Fibroblast of lung (primary cell): ENCODE measurements at places on chromosomes 4 and X. TPM values are rescaled to one million over a fixed set of nuclear protein-coding genes. Genes with fewer than 3 reads are reported as not detected.

DNA sequence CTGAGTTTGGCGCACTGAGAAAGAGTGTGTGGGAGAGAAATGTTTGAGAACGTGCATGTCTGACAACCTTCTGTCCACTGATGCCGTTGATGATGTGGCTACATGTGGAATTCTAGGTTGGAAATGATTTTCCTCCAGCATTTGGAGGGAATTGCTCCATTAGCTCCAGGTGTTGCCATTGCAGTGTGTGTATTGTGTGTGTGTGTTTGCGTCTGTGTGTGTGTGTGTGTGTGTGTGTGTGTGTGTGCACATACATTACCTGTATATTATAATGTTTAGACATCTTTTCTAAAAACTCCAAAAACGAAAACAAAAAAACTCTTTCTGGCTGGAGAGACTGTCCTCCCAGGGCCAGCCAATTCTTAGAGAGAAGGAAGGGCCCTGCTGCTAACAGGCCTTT is 18.2 kb upstream of the MECP2 start:
- H3K36me3 ChIP-seq: no peaks in the 10 kb centered on the region
- no peak overlapping the region for H3K4me3 ChIP-seq
- no peak for DNase-seq
- no peak overlapping the region for H3K27ac ChIP-seq

DNA sequence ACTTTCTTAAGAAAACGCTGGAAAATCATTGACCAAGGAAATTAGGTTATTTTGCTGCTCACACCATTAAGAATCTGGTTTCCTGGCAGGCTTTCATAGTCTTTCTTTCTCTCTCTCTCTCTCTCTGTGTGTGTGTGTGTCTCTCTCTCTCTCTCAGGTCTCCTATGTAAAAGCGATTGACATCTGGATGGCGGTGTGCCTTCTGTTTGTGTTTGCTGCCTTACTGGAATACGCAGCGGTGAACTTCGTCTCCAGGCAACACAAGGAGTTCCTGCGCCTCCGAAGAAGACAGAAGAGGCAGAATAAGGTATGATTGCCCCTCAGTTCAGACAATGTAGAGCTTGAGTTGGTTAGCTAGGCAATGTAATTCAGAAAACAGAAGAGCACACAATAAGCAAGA is 161.2 kb downstream of the GLRA2 start:
- no peak overlapping the region for H3K4me3 ChIP-seq
- no peaks in the 10 kb centered on the region for H3K4me1 ChIP-seq
- H3K36me3 ChIP-seq: no peaks in the 10 kb centered on the region
- no peak for DNase-seq

- no peaks in the 10 kb centered on the region for H3K27me3 ChIP-seq
- no peak overlapping the region for H3K4me3 ChIP-seq
- peaks cover 29% of the 10 kb centered on the region for H3K4me1 ChIP-seq
Observed at GRCh38 chr4:7804756-7805385, 134.8 kb downstream of the AFAP1 start.

The C4orf54 gene
- polyA plus RNA-seq: 0.01 TPM in 2 replicates

GRCh38 chrX:150984169-150984824 is 1.2 kb downstream of the HMGB3 start:
- H3K36me3 ChIP-seq: no peaks in the 10 kb centered on the region
- H3K27ac ChIP-seq: no peak overlapping the region
- H3K4me1 ChIP-seq: no peaks in the 10 kb centered on the region
- peak overlapping the region; percentile 13 for H3K4me3 ChIP-seq
- DNase-seq: no peak
- no peaks in the 10 kb centered on the region for H3K27me3 ChIP-seq

The SCRG1 gene
- 0.20 and 0.39 TPM in 2 replicates for polyA plus RNA-seq

DNA sequence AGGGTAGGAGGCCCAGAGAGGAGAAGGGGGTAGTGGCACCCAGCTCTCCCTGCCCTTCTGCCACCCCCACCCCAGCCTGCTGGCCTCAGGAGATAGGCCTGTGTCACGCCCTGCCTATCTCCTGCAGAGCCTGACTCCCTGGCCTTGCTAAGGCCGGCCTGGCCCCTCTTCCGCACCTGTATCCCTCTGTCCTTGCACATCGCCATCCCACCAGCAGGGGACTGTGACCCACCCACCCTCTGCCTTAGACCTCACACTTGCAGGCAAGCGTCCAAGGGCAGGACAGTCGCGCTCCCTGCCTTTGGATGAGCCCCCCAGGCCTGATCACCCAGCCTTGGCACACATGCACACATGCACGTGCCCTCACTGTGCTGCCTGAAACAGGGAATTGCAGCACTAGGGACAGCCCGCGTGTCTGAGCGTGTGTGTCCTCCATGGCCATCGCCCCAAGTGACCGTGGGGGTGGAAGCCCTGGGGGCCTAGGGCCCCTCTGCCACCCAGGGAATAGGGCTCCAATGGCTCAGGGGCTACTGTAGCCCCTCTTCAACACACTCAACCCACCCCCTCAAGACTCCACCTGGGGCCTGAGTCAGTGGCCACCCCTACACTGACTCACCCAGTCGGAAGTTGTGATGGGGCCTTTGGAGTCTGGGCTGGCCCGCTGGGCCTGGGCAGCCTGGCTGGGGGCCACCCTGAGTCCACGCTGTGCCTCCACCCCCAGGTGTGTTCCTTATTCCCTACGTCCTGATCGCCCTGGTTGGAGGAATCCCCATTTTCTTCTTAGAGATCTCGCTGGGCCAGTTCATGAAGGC is 2.1 kb downstream of the SLC6A8 start:
- no peaks in the 10 kb centered on the region for H3K36me3 ChIP-seq
- H3K27me3 ChIP-seq: no peaks in the 10 kb centered on the region
- H3K4me1 ChIP-seq: no peaks in the 10 kb centered on the region
- DNase-seq: no peak
- H3K27ac ChIP-seq: no peak overlapping the region

DNA sequence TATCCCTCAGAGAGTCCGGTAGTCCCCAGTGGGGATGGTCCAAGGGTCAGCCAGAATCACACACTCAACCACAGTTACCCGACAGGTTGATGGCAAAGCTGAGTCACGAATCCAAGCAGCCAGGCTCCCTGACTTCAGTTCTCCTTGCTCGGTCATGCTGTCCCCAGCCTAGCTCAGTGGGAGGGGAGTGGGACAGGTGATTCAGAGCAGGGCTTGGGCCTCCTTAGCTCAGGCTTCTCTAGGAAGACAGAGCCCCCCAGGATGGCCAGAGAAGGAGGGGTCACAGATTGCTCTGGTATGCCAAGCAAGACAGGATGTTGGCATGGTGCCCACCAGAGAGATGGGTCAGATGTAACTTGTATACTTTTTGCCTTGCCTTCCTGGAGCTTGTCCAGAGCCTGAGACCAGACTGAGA is 66.5 kb downstream of the EFNB1 start:
- no peak overlapping the region for H3K27ac ChIP-seq
- H3K4me3 ChIP-seq: no peak overlapping the region
- no peaks in the 10 kb centered on the region for H3K27me3 ChIP-seq
- DNase-seq: peak; percentile 74

The CFI gene
- polyA plus RNA-seq: 5.9 and 18.2 TPM in 2 replicates

The MAGEA2B gene
- polyA plus RNA-seq: not detected in 2 replicates

GRCh38 chr4:123573866-123574508 is 177.4 kb downstream of the SPRY1 start:
- no peaks in the 10 kb centered on the region for H3K4me1 ChIP-seq
- no peak overlapping the region for H3K4me3 ChIP-seq
- no peak for DNase-seq
- H3K27ac ChIP-seq: no peak overlapping the region
- no peaks in the 10 kb centered on the region for H3K36me3 ChIP-seq
- no peaks in the 10 kb centered on the region for H3K27me3 ChIP-seq

The TMEM144 gene
- 1.3 and 1.5 TPM in 2 replicates for polyA plus RNA-seq

DNA sequence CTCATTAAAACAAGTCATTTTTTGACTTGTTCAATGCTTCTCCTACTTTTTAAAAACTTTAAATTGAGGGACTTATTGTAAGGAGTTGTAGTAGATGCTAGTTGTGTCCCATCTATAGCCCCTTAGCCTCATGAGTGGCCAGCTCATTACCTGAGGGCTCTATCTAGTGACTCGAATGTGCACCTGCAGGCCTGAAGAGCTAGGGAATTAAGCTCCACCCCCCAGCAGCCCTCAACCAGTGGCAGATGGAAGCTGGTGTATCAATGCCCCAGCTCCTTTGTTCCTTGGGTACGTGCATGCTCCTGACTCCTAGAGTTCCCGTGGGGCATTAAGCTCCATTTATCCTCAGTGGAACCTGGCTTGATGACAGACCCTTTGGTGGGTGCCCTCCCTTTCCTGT is 146.7 kb upstream of the FAM9B start:
- no peaks in the 10 kb centered on the region for H3K4me1 ChIP-seq
- no peak overlapping the region for H3K27ac ChIP-seq
- no peaks in the 10 kb centered on the region for H3K27me3 ChIP-seq

DNA sequence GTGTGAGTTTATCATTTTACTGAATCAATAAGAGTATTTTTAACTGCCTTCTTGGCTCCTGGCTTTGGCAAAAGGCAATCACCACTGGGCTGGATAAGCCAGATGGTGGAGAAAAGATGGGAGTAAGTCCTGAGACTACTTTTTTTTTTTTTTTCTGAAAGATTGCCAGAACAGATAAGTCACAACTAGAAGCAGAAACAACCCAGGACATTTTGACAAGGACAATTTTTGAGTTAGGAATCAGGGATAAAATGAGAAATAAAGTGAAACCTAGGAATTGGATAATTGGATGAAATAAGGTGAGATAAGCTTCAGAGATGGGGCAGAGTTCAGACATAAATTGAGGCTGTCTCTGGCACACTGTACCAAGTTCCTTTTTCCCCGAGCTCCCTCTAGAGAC is 471.0 kb downstream of the KLHL13 start:
- no peaks in the 10 kb centered on the region for H3K27me3 ChIP-seq
- no peaks in the 10 kb centered on the region for H3K4me1 ChIP-seq
- DNase-seq: no peak
- no peaks in the 10 kb centered on the region for H3K36me3 ChIP-seq
- no peak overlapping the region for H3K4me3 ChIP-seq
- H3K27ac ChIP-seq: no peak overlapping the region

DNA sequence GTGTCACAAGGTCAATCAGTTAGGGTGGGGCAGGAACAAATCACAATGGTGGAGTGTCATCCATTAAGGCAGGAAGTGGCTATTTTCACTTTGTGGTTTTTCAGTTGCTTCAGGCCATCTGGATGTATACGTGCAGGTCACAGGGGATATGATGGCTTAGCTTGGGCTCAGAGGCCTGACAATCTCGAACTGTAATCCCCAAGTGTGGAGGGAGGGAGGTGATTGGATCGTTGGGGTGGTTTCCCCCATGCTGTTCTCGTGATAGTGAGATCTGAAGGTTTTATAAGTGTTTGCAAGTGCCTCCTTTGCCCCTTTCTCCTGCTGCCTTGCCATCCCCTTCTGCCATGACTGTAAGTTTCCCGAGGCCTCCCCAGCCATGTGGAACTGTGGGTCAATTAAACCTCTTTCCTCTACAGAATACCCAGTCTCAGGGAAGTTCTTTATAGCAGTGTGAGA is 36.7 kb upstream of the STS start:
- H3K27me3 ChIP-seq: no peaks in the 10 kb centered on the region
- no peak overlapping the region for H3K4me3 ChIP-seq
- H3K4me1 ChIP-seq: peaks cover 3% of the 10 kb centered on the region

DNA sequence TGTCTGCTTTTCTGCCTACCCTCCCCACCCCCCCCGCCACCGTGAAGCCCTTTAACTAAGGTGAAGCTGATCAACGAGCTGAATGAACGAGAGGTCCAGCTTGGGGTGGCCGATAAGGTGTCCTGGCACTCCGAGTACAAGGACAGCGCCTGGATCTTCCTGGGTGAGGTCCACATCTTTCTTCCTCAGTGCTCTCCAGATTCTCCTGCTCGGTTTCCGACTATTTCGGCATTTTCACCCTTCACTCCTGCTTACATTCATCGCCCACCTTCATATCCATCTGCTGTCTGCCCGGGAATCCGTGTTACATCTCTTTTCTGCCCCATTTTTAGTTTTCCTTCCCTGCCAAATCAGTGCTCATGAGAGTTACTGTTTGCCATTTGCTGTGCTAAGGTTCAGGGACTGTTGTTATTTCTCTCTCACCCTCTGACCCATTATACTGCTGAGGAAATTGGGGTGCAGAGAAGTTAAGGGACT is 459 bp downstream of the RBMX2 start:
- H3K4me1 ChIP-seq: no peaks in the 10 kb centered on the region
- H3K4me3 ChIP-seq: peak overlapping the region; percentile 91
- peak overlapping the region; percentile 50 for H3K27ac ChIP-seq
- H3K27me3 ChIP-seq: no peaks in the 10 kb centered on the region
- peaks cover 2% of the 10 kb centered on the region for H3K36me3 ChIP-seq

DNA sequence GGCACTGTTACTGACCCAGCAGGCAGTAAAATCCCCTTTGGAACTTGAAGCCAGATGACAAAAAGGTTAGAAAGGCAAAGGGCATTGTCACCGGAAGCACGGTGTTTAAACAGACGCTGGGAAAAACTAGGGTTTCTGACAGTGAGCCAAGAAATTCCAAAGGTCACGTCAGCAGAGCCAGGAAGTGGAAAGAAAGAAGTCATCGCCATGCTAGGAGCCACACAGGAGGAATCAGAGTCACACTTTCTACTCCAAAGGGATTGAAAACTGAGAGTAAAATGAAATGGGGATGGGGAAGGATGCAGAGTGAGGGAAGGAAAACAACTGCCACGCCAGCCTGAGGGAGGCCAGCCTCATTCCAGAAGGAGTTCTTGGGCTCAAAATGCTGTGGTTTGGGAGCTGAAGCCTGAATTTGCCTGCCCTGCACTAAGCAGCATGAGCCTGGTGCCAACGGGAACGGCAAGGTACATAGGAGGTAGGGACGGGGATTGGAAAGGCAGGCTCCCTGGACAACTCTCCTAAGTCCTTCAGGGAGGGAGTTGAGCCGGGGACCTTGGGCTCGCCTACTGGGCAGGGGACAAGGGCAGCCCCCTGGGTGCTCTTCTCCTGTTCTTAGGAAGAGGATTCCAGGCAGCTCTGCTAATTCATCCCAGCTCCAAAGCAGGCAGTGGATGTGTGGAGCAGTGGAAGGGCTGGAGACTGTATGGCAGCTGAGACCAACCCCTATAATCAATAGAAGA is 66.8 kb downstream of the SOWAHB start:
- no peaks in the 10 kb centered on the region for H3K27me3 ChIP-seq
- H3K36me3 ChIP-seq: no peaks in the 10 kb centered on the region
- DNase-seq: peak; percentile 83
- peaks cover 10% of the 10 kb centered on the region for H3K4me1 ChIP-seq
- peak overlapping the region; percentile 71 for H3K27ac ChIP-seq

DNA sequence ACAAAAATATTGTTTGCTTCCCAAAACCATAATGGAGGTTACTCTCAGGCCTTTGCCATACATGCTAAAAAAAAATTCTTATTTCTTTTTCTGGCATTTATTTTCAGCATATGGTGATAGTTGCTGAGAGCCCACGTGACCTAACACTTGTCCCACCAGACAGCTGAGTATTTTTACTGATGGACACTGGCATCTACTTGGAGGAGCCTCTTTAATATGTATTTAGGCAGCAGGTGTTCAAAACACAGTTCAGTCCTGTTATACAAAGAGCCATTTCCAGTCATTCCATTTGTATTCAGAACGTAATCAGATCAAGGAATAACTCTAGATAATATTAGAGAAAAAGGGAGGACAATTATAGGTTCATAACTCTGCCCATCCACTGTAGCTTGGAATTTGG is 95.5 kb downstream of the CXCL13 start:
- no peaks in the 10 kb centered on the region for H3K27me3 ChIP-seq
- no peak overlapping the region for H3K4me3 ChIP-seq
- H3K4me1 ChIP-seq: peaks cover 16% of the 10 kb centered on the region
- H3K36me3 ChIP-seq: no peaks in the 10 kb centered on the region
- DNase-seq: no peak

- DNase-seq: no peak
- no peaks in the 10 kb centered on the region for H3K36me3 ChIP-seq
- no peaks in the 10 kb centered on the region for H3K27me3 ChIP-seq
- no peak overlapping the region for H3K4me3 ChIP-seq
- no peaks in the 10 kb centered on the region for H3K4me1 ChIP-seq
- no peak overlapping the region for H3K27ac ChIP-seq
Observed at GRCh38 chrX:14779580-14779979, 93.3 kb downstream of the FANCB start.
